T-cell (primary cell): ENCODE measurements at places on chromosomes 7 and 10.

DNA sequence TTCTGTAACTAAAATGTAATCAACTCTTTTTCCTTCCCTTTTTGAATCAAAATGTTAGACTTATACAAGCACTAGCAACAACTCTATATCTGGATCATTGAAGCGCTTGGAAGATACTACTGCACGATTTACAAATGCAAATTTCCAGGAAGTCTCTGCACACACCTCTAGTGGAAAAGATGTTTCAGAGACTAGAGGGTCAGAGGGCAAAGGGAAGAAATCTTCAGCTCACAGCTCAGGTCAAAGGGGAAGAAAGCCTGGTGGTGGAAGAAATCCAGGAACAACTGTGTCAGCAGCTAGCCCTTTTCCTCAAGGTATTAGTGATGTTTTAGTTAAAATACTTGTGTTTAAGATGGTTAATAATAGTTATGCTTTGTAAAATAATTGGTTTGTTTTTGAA, 136.4 kb downstream of the MLLT10 start:
- DNase-seq, result no peak

DNA sequence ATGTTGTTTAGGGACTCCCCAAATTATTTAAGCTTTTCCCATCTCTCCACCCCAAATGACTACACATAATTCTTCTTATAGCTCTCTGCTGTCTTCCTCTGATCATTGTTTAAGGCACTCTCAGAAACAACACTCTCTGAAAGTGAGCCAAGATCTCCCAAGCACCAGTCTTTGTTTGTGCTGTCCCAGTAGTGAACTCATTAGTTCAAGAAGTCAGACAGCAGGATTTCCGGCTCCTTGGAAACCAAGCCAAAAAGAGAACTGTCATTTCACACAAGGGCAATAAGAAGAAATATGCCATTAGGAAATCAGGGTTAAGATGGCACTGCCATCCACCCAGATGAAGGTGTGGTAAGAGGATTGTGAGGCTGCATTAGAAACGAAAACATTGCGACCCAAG, 83.1 kb downstream of the FZD1 start:
- no peak for DNase-seq

- no peak for DNase-seq
Observed at GRCh38 chr7:90594751-90595317, 1.3 kb upstream of the CDK14 start.

GRCh38 chr7:38394660-38395059, 121.2 kb upstream of the TARP start:
- DNase-seq, result no peak

DNA sequence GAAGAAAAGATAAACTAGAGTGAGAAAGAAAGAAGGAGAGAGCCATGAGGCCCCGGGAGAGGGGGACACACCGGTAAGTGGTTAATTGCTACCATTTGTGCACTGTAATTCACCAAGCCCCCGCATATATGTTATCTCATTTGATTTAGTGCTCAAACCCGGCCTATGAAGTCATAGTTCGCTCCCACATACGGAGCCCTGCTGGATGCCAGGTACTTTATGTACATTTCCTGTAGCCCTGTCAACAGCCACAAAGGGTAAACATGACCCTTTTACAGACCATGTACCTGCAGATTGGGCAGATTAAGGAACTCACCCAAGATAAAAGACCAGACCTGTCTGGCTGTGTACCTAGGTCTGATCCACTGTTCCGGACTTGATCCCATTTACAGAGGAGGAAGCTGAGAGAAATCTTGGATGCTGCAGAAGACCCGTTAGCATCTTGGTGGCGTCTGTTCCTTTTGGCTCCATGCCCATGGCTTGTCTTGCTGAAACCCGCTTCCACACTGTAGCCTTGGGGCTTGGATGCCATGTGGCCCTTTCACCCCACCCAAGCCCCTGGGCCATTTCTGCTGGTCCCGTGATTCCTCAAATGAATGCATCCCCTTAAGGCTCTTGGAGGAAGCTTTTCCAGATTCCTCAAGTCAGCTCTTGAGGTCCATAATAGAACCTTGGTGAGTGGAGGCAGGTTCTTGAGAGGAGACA, 32.3 kb downstream of the FAM241B start:
- DNase-seq, result no peak

GRCh38 chr10:132562916-132563456, 25.4 kb downstream of the INPP5A start:
- DNase-seq, result no peak

- no peak for DNase-seq
Observed at GRCh38 chr10:72272689-72273409, 875 bp upstream of the DDIT4 start.

GRCh38 chr7:25879799-25880198, 272.2 kb upstream of the NFE2L3 start:
- no peak for DNase-seq

DNA sequence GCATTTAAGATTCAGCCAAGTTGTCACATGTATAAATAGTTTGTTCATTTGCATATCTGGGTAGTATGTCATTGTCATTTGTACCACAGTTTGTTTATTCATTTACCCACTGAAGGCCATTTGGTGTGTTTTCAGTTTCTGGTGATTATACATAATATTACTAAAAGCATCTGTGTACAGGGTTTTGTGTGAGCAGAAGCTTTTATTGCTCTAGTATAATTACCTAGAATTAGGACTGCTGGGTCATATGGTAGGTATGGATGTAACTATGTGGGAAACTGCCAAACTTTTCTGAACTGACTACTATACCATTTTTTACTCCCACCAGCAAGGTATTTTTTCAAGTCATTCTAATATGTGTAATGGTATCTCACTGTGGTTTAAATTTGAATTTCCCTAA, 584.0 kb upstream of the GHITM start:
- no peak for DNase-seq

DNA sequence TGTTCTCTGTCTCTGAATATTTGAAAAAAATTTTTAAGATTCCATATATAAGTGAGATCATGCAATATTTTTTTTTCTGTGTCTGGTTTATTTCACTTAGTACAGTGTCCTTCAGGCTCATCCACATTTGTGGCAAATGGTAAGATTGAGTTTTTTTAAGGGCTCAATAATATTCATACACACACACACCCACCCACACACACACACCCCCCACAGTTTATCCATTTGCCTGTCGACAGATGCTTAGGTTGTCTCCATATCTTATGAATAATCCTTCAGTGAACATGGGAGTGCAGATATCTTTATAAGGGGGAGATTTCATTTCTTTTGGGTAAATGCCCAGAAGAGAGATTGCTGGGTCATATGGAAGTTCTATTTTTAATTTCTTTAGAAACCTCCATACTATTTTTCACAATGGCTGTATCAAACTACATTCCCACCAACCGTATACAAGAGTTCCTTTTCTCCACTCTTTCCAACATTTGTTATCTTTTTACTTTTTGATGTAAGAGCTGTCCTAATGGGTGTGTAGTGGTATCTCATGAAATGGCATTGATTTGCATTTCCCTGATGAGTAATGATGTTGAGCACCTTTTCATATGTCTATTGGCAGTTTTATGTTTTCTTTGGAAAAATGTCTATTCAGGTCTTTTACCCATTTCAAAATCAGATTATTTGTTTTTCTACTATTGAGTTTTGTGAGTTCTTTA, 35.0 kb downstream of the AUTS2 start:
- no peak for DNase-seq

DNA sequence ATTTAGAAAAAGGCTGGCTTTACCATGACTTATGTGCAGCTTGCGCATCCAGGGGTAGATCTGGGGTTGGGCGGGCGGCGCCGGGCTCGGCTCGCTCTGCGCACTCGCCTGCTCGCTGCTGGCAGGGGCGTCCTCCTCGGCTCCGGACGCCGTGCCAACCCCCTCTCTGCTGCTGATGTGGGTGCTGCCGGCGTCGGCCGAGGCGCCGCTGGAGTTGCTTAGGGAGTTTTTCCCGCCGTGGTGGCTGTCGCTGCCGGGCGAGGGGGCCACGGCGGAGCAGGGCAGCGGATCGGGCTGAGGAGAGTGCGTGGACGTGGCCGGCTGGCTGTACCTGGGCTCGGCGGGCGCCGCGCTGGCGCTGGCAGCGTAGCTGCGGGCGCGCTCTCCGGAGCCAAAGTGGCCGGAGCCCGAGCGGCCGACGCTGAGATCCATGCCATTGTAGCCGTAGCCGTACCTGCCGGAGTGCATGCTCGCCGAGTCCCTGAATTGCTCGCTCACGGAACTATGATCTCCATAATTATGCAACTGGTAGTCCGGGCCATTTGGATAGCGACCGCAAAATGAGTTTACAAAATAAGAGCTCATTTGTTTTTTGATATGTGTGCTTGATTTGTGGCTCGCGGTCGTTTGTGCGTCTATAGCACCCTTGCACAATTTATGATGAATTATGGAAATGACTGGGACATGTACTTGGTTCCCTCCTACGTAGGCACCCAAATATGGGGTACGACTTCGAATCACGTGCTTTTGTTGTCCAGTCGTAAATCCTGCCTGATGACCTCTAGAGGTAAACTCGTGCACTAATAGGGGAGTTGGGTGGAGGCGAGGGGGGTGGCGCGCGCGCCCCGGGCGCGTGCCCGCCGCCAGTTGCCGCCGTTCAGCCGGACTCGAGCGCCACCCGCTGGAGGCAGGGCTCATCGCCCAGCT, at the start of gene HOXA5:
HOXA5 (minus strand) TSS at position 659 of the 927 bp plus-strand sequence; CDS start at position 585, 74 bp downstream.
- DNase-seq, result no peak

DNA sequence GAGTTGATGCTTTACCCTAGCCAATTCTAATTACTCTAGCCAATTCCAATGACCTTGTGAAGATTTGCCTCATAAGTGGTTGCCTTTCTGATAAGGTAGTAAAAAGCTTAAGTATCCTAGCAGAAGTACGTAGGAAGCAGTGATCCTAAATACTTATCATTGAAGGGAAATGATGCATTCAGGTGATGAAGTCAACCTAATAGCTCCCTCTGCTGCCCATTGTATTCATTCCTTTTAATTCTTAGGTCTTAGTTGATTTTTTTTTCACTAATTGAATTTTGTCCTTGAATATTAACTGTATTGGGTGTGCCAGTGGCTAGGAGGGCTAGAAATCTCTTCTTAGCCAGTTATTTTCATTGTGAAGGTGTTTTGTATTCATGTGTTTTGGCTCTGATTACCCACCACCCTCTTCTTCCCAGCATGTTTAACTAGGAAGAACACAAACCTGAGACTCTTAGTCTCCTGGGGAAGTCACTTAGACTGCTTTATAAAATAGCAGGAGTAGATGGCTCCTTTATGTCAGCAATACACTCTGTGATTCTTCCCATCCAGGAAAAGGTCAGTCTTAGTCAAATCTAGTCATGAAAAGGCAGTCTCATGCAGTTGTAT, 46.3 kb downstream of the PLEKHA8 start:
- DNase-seq, result no peak

DNA sequence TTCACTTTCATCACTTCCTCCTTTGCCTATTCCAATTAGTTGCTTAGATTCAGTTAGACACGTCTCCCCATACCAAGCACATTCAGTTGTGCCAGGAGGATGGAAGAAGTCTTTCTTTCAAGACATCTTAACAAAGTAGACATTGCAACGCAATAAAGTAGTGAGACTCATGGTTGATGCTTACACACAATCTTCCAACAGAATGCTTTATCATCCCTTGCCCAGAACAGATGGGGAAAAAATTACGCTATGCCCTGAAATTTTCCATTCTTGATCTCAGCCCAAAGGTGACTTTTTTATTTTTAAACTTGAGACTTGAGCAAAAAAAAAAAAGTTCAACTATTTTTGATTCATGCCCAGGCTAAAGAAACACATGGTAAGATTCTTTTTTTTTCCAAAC, 74.9 kb downstream of the KCNMA1 start:
- DNase-seq, result no peak
